Globus pallidus (tissue), 1 donor: ENCODE measurements at places on chromosomes 3 and 15.

GRCh38 chr3:127320529-127321121, 32.8 kb upstream of the PRR20G start:
- no peak for DNase-seq

DNA sequence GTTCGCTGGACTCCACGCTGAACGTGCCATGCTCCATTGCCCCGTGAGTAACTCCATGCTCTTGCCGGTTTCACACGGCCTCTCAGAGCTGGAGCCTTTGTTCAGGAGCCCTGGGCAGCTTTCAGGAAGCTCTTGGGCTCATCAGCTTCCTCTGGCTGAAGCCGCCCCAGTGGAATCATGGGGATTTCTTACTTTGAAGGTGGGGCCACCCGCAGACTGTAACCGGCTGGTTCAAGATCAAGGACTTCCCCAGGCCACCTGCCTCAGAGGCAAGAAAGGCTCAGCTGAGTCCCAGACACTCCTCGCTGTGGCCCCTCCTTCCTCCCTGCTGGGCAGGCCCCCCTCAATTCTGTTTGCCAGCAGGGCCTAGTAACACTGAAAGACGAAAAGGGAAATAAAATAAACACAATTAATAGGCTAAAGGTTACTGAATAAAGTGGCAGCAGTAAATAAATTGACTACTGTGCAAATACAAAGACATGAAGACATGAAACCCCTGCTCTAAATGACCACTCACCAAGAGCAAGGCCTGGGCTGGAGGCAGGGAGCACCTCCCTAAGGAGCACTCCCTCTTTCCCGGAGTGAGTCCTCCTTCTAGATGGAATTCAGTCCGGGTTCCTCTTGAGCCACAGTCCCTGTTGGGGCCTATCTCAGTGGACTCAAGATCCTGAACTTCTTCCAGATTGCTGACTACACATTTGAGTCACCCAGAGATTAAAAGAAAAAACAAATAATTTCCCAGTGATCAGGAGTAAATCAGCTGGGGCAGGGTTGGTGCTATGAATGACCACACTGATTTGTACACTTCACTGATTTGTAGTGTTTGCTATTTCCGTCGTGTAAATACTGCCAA, 51.0 kb downstream of the ZDHHC19 start:
- DNase-seq = peak; percentile 23

- DNase-seq = no peak
These were observed 822 bp downstream of the ST8SIA2 start for GRCh38 chr15:92394309-92395097.

DNA sequence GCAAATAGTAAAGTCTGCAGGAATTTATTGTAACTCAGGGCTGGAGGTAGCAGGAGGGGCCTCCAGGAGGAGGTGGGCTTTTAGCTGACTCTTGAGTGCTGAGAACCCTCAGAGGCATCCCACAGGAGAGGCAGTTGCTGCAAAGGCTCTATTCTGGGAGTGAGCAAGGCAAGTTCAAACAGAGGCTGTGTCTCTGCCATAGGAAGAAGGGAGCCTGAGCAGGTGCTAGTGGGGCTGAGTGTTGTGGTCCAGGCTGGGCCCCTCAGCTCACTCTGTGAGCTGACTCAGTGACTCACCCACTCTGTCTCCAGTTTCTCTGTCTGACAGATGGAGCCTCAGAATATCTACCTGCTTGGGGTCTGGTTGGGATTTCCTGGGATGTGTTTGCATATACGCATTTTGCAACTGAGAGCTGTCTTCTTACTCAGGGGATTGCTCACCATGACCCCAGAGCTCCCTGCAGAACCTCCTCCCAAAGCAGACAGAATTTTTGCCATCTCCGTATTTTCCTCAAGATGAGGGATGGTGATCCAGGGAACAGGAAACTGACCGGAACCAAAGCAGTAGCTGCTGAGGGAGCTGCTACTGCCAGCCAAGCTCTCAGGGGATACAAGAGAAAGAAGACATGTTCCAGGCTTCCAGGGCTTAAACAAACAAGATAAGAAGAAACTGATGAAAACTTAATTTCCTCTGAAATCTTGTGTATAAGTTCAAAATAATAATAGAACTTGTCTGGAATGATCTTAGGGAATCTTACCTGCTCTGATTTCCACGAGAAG, 13.6 kb upstream of the NOX5 start:
- no peak for DNase-seq

DNA sequence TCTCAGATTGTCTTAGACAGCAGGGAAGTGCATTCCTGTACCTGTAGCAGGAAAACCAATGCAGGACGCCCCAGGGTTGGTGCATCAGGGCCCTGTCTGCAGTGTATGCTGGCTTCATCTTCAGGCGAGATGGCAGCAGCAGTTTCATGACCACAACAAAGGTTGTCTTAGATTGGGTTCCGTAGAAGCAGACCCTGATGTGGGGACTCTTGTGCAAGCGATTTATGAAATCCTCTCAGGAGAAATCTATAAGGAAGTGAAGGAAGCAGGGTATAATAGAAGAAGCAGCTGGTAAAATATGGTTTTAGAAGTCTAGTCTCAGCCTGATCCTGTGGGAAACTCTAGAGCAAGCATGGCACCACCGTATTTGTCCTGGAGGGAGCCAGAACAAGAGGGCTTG, 25.0 kb downstream of the DNAH1 start:
- DNase-seq = no peak

DNA sequence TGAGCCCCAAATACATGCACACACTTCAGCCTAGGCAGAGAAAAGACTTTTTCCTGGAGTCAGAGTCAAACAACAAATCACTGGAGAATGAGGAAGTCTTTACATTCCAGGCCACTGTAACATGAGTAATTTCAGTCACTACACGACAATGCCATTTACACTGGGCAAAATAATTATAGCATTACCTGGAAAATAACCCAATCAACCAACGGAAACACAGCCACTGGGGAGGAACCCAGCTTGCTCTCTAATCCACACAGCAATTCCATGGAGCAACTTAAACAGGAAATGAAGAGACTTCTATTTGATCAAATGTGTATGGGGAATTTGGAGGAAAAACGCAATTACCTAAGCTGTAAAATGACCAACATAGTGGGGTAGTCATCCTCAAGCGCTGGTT, 15.2 kb downstream of the FSTL1 start:
- DNase-seq = no peak

DNA sequence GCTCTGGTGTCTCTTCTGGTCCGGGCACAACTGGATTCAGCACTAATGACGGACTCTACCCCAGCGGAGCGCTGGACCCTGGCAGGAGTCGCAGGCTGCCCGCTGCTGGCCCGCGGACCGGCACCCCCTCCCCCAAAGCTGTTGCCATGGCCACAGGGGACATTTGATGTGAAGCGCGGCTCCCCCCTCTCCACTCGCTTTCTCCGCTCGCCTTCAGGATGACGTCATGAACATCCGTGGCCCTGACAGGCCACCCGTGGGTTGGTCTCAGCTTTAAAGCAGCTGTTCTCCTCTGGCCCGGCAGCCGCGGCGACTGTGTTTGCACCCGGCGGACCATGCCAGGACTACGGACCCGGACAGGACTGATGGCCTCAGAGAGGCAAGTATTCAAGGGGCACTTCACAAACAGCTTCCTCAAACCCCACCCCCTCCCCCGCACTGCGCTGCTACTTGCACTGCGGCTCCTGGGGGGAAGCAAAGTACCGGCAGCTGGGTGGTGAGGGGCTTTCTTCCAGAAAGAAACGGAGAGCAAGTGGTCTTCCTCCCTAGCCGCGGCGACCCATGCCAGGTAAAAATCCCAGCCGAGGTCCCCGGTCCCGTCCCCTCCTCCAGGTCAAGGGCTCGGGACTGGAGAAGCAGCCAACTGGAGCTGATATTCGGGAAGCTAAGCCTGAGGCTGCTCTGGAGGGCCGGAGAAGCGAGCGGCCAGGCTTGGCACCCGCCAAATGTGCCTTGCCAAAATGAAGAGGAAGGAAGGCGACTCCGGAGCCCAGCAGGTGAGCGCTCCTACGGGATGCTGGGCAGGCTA, 16.6 kb upstream of the AEN start:
- no peak for DNase-seq

DNA sequence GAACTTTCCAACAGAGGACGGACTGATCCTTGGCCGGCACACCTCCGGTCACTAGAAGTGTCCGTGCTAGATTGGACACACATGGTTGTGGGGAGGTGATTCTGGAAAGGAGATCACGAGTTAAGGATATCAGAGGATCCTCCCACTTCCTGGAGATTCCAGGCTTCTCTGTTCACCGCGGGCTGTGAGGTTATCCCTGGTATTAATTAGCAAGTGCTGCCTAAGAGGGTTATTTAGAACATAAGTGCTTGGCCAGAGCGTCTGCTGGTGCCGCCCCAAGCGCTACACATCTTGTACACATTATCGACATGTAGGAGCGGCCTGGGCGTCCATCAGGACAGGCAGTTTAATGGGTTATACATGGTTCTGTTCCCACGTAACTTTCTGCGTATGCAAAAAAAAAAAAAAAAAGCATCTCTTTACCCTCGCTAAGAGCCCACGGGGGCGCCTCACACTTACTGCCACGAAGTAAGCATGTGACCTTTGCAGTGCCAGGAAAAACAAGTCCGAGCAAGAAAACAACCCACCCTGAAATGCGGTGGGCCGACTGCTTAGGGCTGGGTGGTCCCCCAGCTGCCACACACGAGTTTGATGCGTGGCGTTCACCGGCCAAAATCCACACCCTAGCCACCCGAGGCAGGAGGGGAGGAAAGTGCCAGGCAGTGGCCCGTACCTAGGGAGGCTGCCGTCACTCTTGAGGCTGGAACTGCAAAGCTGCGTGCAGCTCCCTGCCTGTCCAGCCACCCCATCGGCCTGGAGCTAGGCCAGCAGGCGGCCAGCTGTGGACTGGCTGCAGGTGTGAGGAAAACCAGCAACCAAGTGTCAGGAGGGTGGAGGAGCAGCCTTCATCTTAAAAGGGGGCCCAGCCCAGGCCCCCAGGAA, 78.0 kb downstream of the CPN2 start:
- no peak for DNase-seq

DNA sequence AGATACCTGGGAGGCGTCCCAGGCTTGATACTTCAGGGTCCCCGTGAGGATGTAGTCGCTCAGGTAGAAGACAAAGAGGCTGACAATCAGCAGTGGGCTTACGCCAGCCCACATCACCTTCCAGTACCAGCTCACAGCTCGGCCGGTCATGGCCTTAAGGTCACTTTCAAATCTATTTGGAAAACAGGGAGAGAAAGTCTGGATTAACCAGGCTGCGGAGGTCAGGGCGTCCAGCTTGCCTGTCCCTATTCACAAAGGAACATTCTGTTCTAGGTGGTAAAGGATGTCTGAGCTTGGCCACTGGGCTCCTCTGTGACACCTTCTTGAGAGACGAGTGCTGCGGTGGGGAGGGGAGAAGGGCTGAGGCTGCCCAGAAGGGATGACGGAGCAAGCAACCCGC, 36.5 kb downstream of the SLC6A20 start:
- DNase-seq = no peak

DNA sequence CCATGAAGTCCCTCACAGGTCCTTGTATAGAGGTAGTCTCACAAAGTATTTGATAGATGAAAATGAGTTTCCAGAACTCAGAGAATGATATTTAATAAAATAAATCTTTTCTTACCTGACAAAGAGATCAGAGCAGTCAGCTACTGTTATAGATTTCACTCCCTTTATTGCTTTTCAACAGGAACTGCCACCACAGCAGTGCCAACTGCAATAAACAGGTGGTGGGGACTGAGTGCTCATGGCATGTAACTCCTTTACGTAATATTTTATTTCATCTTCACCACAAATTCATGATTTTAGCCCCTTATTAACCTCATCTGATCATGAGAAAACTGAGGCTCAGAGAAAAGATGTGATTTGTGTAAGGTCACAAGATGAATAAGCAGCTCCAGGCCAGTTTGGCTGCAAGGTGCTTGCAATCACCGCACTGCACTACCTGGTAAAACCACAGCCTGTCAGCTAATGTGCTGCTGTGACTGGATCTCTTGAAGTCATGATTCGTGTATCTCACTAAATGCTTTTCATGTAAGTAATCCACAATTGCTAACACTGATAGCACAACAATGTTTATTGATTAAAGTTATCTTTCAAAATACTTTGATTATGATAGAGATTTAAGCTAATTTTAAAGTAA, 78.8 kb downstream of the WNT5A start:
- no peak for DNase-seq
